ENCODE measurements at places on chromosomes 13 and 19. TPM values are rescaled to one million over a fixed set of nuclear protein-coding genes. Genes with fewer than 3 reads are reported as not detected.

APC2 gene
- not detected for total RNA-seq

ETV2 gene
- total RNA-seq, result 11.7 TPM

CHMP2A gene
- 56.8 TPM for total RNA-seq

TIMM50 gene
- total RNA-seq, result 56.2 TPM

Measured in stomach (tissue), 19 donors.